NCI-H1694 treated with DMSO at 0.1 percent for 48 hours (cell line): ENCODE measurements at places on chromosomes 3 and 15.

- DNase-seq = no peak
These were observed 3.3 kb downstream of the SNAPC5 start for GRCh38 chr15:66494262-66494661.

DNA sequence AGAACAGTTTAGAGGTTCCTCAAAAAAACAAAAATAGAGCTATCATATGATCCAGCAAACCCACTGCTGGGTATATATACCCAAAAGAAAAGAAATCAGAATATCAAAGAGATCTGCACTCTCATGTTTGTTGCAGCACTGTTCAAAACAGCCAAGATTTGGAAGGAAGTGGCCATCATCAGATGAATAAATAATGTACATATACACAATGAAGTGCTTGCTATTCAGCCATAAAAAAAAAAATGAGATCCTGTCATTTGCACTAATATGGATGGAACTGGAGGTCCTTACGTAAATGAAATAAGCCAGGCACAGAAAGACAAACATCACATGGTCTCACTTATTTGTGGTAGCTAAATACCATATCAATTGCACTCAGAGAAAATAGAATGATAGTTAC is 58.4 kb downstream of the SCAPER start:
- no peak for DNase-seq

GRCh38 chr15:41832875-41833274 is 5.0 kb downstream of the JMJD7 start:
- DNase-seq = no peak

DNA sequence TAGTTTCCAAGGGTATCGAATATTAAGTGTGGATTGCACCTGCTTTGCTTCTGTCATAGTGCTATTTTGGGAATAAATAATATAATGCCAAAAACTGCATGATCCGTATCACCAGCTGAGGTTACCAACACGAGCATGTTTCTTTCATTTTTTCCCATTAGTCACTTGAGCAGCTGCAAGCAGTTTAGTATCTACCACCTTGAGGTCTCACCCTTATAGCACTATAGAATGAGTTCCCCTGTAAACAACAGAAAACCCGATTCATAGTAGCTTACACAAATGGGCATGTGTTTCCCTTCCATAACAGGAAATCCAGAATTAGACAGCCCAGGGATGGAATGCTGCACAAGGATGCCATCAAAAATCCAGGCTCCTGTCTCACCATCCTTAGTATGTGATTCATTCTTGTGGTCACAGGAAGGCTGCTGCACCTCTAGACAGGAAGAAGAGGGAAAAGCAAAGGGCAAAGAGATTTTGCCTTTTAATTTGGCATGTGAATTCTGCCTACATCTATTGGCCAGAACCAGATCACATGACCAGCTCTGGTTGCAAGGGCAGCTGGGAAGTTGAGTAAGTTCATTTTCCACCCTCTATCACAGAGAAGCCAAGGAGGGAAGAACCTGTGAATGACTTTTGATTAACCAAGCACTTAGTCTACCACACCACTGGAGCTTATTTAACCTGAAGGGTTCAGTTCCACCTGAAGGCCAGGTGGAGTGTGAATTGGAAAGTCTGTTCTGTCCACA is 91.3 kb upstream of the SLC25A36 start:
- no peak for DNase-seq

- no peak for DNase-seq
These were observed 39.9 kb downstream of the GALNT15 start for GRCh38 chr3:16214366-16214765.

DNA sequence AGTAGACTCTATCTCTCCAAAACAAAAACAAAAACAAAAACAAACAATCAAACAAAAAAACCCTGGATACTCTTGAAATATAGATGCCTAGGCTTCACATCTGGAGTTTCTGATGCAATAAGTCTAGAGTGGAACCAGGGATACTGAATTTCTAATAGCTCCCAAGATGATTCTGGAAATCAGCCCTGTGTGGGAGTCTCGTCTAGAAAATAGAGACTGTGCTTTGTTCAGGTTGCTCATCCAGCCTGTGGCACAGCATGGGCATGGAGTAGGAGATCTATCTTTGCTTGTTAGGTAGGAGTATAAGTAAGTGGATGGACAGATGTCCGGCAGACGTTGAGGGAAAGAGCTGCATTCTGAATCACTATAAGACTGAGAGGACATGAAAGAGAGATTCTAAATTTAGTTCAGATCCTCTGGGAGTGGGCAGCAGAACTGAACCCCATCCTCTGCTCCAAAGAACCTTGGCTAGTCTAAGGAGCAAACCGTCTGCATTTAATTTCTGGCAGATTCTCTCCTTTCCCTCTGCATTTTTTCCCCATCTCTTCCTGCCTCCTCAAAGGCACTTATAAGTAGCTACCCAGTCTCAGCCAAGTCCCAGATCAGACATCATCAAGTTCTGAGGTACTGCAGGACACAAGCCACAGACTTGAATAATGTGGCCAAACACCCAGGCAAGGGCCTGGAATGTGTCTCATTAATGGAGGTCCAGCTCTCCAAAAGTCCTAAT is 92.6 kb upstream of the STRIT1 start:
- no peak for DNase-seq

DNA sequence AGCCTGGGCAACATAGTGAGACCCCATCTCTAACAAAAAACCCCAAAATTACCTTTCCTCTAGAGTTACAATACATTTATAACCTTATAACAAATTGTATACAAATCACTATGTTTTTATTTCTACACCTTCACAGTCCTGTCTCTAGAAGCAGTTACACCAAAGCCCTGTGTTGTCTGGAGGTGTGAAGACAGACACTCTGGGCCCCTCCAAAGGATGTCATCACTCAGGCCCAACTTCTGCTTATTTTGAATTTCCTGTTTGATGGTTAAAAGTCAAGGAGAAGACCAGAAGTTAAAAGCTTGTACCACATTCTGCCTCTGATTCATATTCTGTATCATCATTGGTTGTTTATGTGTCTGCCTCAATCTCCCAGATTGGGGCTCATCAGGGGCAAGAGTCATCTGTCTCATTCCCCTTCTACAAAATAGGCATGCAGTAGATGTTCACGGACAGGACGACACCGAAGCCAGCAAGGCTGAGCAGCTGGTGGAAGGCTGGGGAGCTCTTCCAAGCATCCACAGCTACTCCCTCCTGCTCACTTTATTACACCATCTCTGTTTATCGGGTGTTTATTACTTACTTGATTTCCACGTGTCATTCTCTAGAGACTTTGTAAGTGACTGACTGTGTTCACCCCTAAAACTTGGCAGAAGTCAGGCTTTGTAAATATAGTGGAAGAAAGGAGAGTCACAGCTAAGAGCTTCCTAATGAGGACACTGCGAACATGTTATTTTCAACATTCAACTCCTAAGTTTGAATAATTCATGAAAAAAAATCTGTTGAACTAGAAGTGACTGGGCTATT is 136.8 kb upstream of the ANKRD28 start:
- DNase-seq = no peak

GRCh38 chr3:62667714-62668113 is 207.5 kb downstream of the CADPS start:
- DNase-seq = no peak

DNA sequence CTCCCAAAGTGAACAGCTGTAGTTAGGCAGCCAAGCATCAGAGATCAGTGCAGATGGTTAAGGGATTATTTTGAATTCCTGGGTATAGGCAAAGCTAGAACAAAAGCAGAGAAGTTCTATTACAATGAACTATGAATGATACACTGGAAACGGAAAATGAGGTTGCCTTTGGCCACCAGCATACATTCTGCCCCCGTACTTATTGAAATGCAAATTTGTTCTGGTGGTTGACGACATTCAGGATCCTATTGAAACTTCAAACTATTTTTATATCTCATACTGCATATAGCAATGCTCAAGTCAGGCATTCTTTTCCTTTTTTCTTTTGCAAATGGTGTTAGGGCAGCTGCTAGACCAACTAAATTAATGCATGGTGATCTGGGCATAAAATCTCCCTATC is 61.7 kb downstream of the SLC12A1 start:
- DNase-seq = no peak

DNA sequence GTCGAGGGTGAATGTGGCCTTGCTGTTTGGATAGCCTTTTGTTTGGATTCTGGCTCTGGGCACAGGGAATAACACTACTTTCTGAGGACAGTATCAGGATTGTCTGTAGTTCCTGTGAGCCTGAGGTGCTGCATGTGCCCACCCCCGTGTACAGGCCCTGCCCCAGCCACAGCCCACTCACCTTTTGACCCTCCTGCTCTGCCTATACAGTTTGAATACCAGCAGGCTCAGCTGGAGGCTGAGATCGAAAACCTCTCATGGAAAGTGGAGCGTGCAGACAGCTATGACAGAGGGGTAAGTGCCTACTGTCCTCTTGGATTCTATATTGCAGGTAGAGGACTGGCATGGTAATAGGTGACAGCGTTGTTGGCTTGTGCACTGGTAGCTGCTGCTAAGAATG is 7.4 kb upstream of the P4HTM start:
- DNase-seq = no peak

DNA sequence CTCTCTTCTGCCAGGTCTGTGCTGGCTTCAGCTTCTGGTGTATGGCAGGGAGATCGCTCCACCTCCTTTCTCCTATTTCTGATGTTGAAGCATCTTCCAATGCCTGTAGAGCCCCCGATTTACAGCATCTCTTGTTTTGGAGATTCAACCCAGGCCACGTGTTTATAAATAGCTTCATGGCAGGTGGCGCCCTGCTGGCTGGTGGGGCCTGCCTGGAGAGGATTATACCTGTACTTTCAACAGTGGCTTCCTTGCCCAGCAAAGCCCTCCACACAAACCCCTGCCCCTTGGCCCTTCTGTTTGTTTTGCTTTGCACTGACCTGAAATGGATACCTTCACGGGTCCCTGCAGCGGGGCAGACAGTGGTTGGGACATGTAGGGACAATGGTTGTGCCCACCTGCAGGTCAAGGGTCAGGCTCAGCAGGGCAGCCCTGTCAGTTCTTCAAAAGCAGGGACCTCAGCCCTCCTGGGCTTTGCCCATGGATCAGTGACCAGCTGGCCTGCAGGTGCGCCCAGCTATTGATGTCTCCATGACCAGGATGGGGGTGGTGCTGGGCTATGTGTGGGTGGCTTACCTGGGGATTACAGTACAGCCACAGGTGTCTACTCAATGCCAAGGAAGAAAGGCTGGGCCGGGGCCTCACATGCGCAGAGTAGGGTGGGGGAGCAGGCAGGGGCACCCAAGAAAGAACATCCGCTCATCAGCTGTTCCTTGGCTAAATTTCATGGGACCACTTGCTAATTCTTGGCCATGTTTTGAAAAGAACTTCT is 112.7 kb upstream of the PRR23C start:
- no peak for DNase-seq

DNA sequence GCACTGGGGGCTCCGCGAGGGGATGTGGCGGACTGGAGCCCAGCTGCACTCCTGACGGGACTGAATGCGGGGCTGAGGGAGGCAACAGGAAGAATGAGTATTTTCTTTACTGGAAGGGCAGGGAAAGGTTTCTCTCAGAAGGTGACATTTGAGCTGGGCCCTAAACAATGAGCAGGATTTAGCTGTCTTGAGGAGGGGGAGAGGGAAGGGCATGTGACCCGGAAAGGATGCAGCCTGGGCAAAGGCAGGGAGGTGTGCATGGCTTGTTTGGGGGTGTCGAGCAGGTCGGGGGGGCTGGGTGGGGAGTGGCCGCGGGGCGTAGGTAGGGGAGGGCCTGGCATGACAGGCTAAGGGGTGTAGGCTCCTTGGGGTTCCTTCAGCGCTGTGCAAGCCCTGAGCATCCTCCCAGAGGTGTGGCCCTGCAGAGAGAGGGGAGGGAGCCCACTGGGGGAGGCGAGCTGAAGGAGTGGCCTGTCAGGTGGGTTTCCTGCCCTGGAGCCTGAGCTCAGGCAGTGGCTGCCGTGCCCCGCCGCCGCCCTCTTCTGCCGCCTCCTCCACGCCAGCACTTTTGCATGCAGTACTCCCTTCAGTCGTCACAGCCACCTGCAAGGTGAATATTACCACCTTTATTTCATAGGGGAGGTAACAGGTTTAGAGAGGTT is 17.2 kb upstream of the ANKDD1A start:
- no peak for DNase-seq

DNA sequence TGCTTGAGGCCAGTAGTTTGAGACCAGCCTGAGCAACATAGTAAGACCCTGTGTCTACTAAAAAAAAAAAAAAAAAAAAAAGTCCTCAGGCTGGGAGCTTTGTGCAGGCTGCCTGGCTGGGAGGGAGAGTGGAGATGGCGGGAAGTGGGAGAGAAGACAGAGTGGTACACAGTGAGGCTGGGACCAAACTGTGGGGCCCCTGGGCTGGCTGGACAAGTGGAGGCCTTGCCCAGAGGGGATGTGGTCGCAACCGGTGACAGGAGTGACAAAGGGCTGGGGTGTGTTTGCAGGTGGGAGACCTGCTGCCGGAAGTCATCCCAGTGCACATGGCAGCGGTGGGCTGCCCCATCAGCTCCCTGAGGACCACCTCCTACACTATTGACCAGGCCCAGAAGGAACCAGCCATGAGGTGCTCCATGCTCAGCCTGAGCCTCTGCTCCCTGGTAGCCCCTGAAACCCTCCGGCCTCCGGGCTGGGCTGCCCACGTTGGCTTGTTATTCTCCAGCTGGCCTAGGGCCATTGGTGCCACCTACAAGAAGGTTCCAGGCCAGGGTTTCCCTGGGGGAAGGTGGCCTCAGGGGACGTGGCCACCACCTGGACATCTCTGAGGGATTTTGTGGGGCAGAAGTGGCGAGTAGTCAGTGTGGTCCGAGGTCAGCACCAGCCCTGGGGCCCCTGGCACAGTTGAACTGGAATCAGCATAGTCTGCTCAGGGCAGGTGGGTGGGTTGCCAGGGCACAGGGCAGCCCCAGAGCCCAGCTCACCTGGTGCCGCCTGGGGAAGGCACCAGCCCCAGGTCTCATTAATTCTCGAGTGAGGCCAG is 22.7 kb downstream of the ACAA1 start:
- DNase-seq = no peak

DNA sequence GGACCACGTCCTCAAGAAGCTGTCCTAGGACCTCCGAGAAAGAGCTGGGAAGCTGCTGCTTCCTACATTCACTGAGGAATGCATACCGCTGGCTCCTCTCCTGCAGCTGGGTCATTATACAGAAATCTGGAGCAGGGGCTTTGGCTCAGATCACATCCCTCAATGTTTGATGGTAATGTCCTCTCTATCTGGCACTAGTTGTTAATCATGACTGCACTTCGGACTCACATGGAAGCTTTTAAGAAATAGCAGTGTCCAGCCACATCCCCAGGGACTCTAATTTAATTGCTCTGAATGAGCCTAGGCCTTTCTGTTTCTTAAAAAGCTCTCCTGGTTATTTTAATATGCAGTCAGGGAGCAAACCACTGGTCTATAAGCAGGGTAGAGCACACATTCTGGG is 25.7 kb upstream of the MYRIP start:
- DNase-seq = no peak

DNA sequence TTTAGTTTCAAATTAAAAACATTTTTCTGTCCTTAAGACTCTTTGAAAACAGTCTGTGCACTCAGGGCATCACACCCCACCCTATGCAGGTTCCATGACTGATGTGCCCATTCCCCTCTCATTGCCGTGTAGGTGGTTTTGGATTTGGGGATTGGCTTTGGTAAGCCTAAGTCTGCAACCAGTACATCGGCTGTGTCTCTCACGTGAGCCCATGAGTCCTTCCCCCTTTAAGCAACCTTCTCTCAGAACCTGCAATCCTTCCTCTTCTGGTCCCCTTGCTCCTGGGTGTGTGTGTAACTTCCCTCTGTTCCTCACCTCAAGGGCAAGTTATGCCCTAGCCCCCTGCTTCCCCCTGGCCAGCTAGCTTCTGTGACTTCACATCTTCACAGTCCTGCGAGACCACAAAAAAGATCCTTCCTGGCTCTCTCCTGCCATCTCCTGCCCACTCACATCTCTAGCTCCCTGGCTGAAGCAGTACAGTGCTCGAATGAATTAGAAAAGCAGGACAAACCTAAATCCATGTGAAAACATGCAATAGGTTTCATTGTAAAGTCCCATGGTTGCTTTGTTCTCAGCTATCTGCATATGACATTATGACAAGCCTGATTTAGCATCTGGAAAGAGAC is 126.7 kb downstream of the UACA start:
- DNase-seq = no peak
